ENCODE measurements at places on chromosomes 4 and X.

GRCh38 chr4:163556177-163556576, 61.7 kb downstream of the TMA16 start:
- DNase-seq: peak; percentile 58

- peak; percentile 21 for DNase-seq
Observed at GRCh38 chrX:150897421-150898320, 797 bp downstream of the CD99L2 start.

- DNase-seq: peak; percentile 50
Observed at GRCh38 chr4:77348815-77349214, 191.8 kb downstream of the CCNG2 start.

DNA sequence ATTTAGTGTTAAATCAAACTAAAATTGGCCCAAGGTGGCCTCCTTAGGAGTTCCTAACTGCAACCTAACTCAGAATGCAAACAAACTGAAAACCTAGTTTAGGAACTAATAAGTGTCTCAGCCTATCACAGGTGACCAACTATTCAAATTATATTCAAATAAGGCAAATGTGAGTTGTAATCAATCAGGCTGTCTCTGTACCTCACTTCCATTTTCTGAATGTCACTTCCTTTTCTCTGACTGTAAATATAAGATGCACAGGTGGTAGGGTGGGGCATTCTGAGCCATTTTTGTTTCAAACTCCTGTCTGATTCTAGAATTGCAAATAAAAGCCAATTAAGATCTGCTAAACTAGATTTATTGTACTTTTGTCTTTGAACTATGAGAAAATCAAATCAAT, 401.5 kb downstream of the PPP3CA start:
- DNase-seq: no peak

DNA sequence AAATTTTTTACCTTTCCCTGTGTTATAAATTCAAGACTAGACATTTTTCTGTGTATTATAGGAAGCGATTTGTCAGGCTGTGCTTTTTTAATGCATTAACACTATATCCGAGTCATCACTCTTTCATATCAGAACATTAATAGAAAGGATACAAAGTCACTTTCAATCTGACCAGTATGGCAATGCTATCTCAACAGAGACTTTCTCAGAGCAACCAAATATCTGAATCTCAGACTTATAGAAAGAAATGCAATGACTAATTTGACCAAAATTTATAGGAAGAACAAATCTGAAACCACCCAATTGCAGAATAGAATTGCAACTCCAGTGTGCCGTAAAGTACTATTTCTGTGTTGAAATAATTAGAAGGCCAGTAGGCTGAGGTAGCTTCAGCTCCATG, 473 bp upstream of the TKTL2 start:
- DNase-seq: no peak

DNA sequence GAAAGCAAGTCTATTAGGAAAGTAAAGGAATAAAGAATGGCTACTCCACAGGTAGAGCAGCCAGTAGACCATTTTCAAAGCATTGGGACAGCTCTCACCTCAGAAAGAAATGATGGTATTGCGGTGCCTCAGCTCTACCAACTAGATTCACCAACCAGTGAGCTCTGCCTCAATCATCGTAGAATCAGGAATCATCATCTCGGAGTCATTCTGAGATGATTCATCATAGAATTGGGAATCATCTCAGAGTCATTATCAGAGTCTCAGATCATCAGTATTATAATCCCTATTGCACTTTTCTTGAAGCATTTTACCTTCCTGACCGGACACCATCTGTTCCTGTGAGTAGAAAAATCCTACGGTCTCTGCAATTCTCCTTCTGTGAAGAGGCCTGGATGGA, 17.5 kb upstream of the SAT1 start:
- DNase-seq: no peak

GRCh38 chr4:79030973-79031372, 91.7 kb upstream of the PAQR3 start:
- no peak for DNase-seq

- DNase-seq: no peak
Observed at GRCh38 chr4:66766557-66766956, 778.7 kb downstream of the CENPC start.

GRCh38 chr4:56619816-56620215, 61.3 kb downstream of the HOPX start:
- DNase-seq: no peak

- DNase-seq: no peak
Observed at GRCh38 chr4:188992706-188993105, 853.5 kb downstream of the TRIML1 start.

- DNase-seq: no peak
Observed at GRCh38 chr4:145679991-145680455, at the start of gene C4orf51. Gene C4orf51 (plus strand): TSS chr4:145680146. CDS start chr4:145680204, 58 bp downstream.

GRCh38 chr4:69860052-69860451, at the start of gene SULT1E1:
Gene SULT1E1 (minus strand): TSS chr4:69860145. CDS start chr4:69857644, 2,501 bp downstream.
- peak; percentile 26 for DNase-seq

DNA sequence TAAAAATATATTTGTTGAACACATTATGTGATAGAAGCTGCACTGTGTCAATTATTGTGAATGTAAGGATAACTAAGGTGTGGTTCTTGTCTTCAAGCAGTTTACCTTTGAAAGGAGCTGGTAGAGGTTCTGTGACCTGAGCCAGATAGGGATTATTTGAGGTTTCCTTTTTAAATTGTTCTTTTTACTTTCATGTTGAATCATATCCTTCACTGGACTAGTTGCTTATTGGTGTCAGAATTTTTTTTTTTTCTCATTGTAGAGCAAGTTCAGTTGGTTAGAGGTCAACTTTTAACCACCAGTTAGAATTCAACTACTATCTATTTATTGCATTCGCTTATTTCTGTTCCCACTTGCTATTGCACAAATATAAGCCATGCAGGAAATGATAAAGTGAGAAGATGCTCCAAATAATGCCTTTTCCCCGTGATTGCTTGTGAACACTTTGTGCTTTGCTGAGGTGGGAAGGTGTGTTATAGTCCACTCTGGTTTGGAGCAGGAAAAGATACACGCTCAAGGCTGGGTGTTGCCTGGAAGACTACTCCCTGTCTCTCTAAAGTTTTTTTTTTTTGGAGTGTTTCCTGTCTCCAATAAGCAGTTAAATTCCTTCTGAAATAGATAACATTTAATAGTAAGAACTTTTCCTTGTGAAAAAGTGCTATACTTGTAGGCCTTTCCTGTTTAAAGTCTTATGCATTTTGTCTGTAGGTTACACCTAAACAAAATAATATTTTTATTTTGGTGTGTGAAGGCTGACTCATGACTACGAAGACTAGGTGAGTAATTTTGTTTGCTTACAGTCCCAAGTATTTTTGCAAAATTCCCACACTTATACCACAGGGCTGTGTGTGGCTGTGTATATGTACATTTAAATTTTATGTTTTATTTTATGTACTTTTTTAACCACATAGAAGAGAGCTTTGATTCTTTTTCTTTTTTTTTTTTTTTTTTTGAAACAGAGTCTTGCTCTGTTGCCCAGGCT, 83.8 kb upstream of the LCORL start:
- DNase-seq: no peak

GRCh38 chr4:52243367-52243766, 192.3 kb downstream of the SPATA18 start:
- no peak for DNase-seq

GRCh38 chr4:95549246-95550114, 707 bp upstream of the UNC5C start:
- peak; percentile 29 for DNase-seq

GRCh38 chr4:8188743-8189550, 10.1 kb upstream of the SH3TC1 start:
- DNase-seq: no peak

GRCh38 chr4:7512428-7512827, 77.7 kb upstream of the PSAPL1 start:
- DNase-seq: no peak

- DNase-seq: no peak
Observed at GRCh38 chrX:68363984-68364383, 69.3 kb downstream of the OPHN1 start.

DNA sequence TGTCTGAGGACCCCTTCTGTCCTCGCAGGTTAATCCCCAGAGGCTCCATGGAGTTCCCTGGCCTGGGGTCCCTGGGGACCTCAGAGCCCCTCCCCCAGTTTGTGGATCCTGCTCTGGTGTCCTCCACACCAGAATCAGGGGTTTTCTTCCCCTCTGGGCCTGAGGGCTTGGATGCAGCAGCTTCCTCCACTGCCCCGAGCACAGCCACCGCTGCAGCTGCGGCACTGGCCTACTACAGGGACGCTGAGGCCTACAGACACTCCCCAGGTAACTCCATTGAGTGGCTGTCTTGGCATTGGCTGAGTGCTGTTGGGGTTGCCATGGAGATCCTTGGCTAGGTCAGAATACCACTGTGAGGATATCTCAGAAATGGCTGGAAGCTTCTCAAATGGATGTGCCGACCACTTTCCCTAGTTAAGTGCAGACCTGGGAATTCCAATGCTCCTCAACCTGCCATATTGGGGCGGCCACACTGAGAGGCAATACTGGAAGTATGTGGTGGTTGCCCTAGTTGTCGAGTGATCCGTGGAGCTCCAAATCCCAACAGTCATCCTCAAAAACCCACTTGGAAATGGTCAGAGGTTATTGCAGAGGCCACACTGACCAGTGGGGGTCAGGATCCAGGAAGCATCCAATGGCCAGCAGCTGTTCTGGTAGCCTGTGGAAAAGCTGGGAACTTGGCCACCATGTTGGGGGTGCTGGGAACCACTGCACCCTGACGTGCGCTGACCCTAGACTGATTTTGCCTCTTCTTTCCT, 4.9 kb downstream of the GATA1 start:
- no peak for DNase-seq

- DNase-seq: peak; percentile 31
Observed at GRCh38 chrX:44903830-44904530, 31.0 kb downstream of the KDM6A start.

DNA sequence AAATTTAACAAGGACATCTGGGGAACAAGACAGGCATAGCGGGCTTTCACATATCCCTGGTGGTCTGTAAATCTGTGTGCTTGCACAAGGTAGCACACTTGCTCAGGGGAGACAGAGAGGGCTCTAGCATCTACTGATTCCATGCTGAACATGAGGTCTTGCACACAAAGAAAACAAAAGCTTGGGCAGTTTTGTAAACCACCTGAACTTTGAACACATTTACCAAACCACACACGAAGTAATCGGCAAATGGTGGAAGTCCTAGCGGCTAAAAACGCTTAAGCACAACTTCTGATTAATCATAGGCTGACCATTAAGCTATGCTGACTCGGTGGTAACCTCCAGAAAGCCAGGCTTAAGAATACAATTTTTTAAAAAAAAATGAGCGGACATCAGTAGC, 52.8 kb downstream of the AKAP4 start:
- DNase-seq: no peak
